CD4-positive, alpha-beta T cell treated with Interleukin-2 at 100 ng/mL for 4 hours (primary cell): ENCODE measurements at places on chromosomes 3 and 15.
A peak's percentile ranks its signal among the peaks of the same experiment; 100 is the strongest.

DNA sequence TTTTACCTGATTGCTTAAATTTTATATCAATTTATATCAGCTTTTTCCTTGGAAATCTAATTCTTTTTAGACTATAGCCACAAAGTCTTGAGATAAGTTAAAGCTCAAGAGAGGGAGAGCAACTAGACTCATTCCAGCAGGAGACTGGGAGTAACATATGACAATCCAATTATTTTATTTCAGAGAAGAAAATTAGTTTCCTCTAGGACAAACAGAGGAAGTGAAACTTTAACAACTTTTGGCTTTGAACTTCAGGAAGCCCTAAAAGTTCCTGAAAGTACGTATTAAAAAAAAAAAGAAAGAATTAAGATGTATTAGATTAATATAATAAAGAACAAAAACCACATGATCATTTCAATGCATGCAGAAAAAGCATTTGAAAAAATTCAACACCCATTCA, 13.9 kb upstream of the UBE2E2 start:
- no peak for DNase-seq

- DNase-seq: no peak
Measured at GRCh38 chr3:26752466-26752865, 129.9 kb downstream of the LRRC3B start.

DNA sequence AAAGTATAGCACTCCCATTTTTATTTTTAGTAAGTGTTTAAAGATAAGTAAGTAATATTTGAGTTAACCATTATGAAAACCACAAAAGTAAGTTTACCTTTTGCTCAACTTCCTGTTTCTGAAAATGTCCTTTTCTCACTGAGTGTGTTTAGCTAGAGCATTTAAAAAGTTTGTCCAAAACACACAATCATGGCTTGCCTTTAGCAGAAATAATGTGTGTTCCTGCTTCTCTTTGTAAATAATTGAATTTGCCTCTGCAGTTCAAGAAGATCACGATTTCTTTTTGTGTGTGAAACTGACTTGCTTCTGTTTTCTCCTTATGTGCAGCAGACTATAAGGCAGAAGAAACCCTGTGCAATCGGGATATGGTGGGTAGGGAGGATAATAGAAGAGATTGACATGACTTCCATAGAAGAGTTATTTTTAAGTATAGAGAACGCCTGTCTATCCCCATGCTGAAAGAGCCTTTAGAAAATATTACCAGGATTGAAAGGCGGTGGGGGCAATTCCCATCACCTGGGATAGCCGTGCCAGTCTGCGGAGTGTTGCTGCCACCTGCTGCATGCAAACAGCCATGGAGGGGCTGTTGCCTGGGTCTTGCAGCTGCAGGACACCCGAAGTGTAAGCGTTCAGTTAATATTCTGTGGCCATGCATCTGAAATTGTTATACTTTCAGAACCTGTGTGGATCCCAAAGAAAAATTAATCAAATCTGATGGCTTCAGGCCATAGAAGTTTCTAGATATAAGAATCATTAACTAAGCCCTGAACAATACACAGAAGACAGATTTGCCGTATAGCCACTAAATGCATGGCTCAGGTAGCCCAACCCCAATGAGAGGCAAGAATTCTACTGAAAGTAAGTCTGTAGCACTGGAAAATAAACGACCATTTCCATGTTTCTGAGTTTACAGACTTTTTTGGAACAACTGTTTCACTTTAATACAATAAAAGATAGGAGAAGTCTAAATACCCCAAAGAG, 2.4 kb upstream of the CD96 start:
- peak; percentile 66 for DNase-seq

GRCh38 chr15:92012368-92012629, 158.8 kb downstream of the SLCO3A1 start:
- DNase-seq: peak; percentile 13

- DNase-seq: no peak
Measured at GRCh38 chr3:65880350-65880749, 158.4 kb downstream of the MAGI1 start.

- DNase-seq: no peak
Measured at GRCh38 chr15:59531066-59531675, 80.4 kb upstream of the GCNT3 start.

- no peak for DNase-seq
Measured at GRCh38 chr15:90860942-90861675, 7.3 kb upstream of the FURIN start.

DNA sequence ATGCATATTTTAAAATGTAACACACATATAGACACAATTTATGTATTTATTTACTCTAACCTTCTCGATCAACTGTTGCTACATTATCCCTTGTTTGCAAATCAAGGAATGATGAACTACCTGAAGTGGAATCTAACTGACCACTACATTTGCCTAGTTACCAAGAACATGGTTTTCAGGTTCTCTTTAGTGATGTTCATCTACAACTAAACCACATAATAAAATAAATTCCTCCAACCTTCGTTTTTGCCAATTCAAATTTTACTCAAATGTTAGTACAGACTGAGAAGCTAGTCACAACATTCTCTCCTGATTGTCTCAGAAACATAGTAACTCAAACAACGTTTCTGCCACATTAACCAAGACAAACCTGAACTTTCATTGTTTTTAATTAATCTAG, 521.9 kb downstream of the FOXP1 start:
- DNase-seq: no peak

GRCh38 chr3:186090901-186091300, 18.0 kb downstream of the ETV5 start:
- no peak for DNase-seq

DNA sequence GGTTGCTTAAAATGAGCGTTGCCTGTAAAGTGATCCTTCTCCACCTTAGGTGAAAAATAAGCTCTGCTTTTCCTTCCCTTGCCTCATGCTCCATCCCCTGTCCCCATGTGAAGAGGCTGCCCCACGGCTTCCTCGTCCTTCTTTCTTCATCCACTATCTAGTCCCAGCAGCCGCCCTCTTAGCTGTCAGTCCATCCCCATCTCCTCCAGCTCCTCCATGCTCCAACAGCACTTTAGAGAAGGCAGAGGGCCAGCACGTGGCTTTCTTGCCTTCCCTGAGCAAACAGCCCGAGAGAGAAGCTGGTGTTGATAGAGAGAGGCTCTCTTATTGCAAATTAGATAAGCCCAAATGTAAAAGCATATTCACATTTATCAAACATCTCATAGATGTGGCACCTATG, 9.0 kb upstream of the TMEM41A start:
- no peak for DNase-seq

- no peak for DNase-seq
Measured at GRCh38 chr15:52421029-52421428, 107.7 kb downstream of the MYO5A start.

- no peak for DNase-seq
Measured at GRCh38 chr3:129047553-129047839, 13.1 kb upstream of the GP9 start.

- DNase-seq: no peak
Measured at GRCh38 chr3:139561255-139561817, 21.8 kb upstream of the RBP1 start.

- no peak for DNase-seq
Measured at GRCh38 chr15:89926158-89926557, 13.4 kb upstream of the ARPIN start.

GRCh38 chr15:75790631-75791336, 52.5 kb upstream of the UBE2Q2 start:
- DNase-seq: no peak

- no peak for DNase-seq
Measured at GRCh38 chr3:190099099-190099498, 21.6 kb downstream of the P3H2 start.

GRCh38 chr3:117798221-117798620, 1088.6 kb downstream of the TUSC7 start:
- DNase-seq: no peak

GRCh38 chr3:24662449-24663345, 168.0 kb upstream of the THRB start:
- DNase-seq: no peak

DNA sequence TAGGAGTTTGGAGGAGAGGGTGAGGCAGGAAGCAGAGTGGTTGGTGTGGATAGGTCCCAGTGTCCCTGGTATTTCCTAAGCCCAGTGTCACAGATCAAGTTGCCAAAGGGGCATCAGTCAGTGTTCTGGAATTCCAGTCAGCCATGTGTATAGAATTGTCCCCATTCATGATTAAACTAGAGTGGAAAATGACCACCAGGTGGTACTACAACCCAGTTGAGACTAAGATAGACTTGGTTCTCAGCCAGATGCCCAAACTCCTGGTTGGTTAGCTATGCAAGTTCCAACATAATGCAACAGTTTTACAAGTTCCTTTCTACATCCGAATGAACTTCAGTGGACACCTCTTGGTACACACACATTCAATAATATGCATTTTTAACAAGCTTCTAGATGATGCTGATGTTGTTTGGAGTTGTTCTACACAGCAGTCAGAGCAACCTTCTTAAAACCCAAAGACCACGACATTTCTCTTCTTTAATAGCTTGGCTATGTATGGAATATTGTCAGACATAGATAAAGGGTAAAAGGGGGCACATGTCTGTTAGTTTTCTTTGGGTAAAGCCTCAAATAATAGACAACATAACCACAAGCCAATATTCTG, 8.4 kb upstream of the ATR start:
- DNase-seq: peak; percentile 49

DNA sequence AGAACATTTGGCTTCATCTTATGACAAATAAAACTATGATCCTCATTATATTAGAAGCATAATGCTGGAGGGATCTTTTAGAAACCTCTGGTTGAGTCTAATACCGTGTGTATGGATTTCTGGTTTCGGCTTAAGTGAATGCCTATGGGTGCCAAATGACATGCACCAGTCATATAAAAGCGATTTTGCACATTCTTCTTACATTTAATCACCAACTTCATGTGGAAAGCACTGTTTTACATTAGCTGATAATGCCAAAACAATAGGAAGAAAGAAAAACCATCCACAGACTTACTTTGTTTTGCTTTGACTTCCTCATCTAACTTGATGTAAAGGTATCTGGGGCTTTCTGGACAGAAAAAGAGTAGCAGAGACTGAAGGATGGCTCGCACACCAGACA, 20.9 kb downstream of the SLC2A2 start:
- no peak for DNase-seq

DNA sequence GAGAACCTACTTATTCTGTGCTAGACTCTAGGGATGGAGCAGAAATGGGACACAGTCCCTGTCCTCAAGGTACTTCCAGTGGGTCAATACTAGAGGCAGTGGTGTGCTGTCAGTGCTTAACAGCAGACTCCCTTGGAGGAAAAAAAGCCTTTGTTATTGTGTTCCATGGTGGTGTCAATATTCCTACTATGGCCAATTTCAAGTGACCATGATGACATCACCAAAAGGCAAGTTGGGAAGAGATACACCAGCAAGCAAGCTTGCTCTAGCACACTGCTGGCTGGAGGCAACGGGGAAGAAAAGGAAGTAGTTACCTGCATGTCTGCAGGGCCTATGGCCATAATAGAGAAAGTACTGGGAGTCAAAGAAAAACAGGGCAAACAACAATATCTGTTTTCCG, 89.6 kb upstream of the ETV5 start:
- DNase-seq: no peak

DNA sequence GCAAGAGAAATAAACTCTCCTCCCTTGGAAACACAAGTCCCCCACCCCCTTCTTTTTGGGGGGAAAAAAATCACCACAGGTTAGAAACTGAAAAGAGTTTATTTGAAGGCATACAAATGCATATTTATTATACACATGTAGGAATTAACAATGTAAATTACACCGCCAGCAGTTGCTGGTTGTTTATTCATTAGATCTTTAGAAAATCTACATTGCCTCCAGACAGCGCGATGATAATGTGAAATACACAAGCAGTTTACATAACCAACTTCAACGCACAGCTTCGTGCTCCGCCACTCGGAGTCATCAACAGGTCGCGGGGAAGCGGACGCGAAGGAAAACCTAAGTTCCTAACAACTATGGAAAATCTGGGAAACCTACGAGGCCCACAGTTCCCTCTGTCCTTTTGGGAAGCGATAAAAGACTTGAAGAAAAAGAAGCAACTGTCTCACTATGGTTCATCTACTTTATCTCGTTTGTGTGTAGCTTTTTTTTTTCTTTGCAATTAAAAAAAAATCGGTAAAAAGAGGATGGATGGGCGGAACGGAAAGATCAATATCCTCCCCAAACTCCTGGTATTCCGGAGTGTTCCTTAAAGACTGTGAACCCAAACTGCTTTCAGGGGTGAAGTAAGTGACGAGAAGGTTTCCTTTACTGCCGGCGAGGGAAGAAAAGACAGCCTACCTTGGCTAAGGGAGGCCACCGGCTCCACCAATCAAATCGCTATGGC, 8.4 kb upstream of the FOXB1 start:
- no peak for DNase-seq

GRCh38 chr3:40382617-40382979, 4.4 kb upstream of the ENTPD3 start:
- no peak for DNase-seq

DNA sequence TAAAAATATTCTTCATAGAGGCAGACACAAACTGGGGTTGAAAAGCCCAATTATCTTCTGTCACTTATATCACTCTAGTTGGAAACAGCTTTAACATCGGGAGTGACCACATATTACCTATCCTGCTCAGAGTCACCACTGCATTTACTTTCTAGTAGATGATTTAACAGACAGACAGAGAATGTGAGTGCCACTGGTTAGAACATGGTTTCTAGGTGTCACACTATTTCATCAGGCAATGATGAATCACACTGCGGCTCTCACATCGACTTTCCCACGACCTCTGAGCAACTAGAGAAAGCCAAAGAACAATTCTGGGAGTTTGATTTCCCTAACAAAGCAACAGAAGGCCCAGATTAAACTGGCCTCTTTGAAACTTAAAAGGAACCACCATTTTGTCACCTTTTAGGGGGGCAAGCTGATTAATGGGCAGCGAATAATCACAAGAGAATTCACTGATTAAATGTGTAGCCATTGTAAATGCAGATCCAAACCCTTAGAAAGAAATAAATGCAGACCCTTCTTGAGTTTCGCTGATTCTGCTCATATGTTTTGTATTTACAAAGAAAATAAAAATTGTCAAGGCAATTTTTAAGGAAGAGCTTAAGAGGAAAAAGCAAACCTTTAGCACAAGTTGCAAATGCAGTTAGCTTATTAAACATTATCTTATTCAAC, 112.6 kb upstream of the KBTBD8 start:
- no peak for DNase-seq

- DNase-seq: no peak
Measured at GRCh38 chr15:96323319-96324145, 7.0 kb upstream of the NR2F2 start.

DNA sequence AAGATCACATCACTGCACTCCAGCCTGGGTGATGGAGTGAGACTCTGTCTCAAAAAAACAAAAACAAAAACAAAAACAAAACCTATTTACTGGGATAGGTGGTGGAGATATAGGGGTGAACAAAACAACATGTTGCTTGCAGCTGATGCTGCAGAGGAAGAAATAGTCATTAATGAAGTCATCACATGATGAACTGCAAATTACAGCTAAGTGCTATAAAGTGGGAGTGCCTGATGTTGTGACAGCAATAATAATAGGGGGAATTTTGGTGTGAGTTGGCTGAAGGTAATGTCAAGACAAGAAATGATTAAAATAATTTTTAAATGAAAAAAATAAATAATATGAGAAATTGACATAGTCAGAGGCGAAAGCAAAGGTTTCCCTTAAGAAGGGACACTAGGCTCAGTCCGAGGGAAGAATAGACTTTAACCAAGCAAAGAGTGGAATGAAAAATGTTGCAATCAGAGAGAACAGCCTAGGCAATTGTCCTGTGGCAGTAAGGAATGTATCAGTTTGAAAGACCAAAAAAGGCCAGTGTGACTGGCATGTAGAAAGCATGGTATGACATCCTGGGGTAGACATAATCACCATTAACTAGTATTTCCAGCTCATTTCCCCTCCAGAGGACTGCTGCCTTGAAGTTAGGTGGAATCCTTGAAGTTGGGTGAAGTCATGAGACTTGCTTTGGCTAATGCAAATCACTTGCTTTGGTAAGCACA, 14.7 kb upstream of the PIK3CB start:
- no peak for DNase-seq

- DNase-seq: no peak
Measured at GRCh38 chr3:138803006-138803653, 31.6 kb downstream of the PIK3CB start.
